ENCODE measurements at places on chromosomes 4 and X. TPM values are rescaled to one million over a fixed set of nuclear protein-coding genes. Genes with fewer than 3 reads are reported as not detected.

DNA sequence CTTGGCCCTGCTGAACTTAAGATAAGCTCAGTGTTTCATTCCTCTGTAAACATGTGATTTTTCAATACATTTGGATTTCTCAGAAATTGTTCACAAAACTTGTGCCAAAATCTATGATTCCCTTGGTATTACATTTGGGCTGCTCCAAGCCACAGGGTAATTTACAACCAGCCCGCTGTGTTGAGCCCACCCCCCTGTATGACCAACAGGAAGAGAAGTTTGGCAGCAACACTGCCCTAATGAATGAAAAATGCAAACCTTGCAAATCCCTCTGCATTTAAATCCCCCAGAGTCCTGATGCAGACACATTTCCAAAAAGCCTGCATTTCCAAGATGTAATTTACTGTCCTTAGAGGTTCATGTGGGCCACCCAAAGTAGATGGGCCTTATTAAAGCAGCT lies 34.1 kb upstream of the GAB1 start:
- no peak for DNase-seq
- peaks cover 15% of the 10 kb centered on the region for H3K27me3 ChIP-seq
- no peak overlapping the region for H3K4me3 ChIP-seq
- H3K27ac ChIP-seq, result no peak overlapping the region
- H3K4me1 ChIP-seq, result no peaks in the 10 kb centered on the region

GRCh38 chrX:69305333-69306062 lies 140.2 kb upstream of the PJA1 start:
- peaks cover 23% of the 10 kb centered on the region for H3K27me3 ChIP-seq
- H3K4me1 ChIP-seq, result no peaks in the 10 kb centered on the region
- H3K36me3 ChIP-seq, result no peaks in the 10 kb centered on the region

Gene EDNRA
- polyA plus RNA-seq, result not detected

DNA sequence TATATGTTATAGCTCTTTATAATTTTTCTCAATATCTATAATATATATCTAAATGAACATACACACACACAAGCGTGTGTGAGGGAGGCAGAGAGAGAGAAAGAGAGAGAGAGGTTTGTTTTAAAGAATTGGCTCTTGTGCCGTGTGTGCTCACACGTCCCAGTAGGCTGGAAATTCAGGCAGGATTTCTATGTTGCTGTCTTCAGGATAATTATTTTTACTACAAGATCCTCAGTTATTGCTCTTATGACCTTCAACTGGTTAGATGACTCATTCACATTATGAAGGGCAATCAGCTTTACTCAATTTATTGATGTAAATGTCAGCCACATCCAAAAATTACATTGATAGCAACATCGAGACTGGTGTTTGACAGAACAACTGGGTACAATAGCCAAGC lies 1520.7 kb upstream of the PCDH7 start:
- no peaks in the 10 kb centered on the region for H3K27me3 ChIP-seq
- no peak for DNase-seq
- H3K27ac ChIP-seq, result no peak overlapping the region
- no peak overlapping the region for H3K4me3 ChIP-seq
- no peaks in the 10 kb centered on the region for H3K36me3 ChIP-seq

Gene UGT2B10
- not detected for polyA plus RNA-seq

DNA sequence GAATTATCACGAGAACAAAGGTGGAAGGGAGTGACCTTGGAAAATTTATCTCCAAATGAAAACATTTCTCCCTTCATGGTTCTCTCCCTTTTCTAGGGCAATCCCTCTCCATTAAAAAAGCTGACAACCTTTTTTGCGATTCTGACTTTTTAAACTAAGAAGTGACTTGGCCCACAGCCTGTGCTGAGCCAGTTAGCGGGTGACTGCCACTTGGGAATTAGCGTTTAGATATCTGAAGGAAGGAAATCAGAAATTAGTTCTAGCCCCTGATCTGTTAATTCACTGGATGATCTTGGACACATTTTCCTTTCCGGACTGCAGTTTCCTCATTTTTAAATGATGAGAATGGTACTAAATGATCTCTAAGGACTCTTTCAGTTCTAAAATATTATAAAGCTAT lies 245.0 kb downstream of the FBXO8 start:
- H3K27ac ChIP-seq, result no peak overlapping the region
- H3K36me3 ChIP-seq, result no peaks in the 10 kb centered on the region
- DNase-seq, result no peak
- no peaks in the 10 kb centered on the region for H3K4me1 ChIP-seq
- H3K27me3 ChIP-seq, result no peaks in the 10 kb centered on the region

- no peak overlapping the region for H3K4me3 ChIP-seq
- no peaks in the 10 kb centered on the region for H3K36me3 ChIP-seq
- no peak for DNase-seq
- no peak overlapping the region for H3K27ac ChIP-seq
Measured at GRCh38 chr4:751676-752075, 46.0 kb downstream of the PCGF3 start.

Gene PDGFRA
- polyA plus RNA-seq, result not detected

Gene NXF2
- not detected for polyA plus RNA-seq

DNA sequence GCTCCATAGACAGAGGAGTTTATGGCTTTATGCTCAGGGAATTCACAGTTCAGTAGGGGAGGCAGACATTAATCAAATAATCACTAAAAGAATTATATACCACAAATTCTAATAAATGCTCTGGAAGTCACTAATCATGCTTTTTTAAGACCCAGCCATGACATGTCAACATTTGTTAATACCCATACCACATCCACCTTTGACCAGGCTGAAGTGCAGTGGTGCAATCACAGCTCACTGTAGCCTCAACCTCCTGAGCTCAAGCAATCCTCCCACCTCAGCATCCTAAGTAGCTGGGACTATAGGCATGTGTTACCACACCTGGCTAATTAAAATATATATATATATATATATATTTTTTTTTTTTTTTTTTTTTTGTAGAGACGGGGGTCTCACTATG lies 12.8 kb upstream of the SCD5 start:
- no peak overlapping the region for H3K27ac ChIP-seq
- no peak overlapping the region for H3K4me3 ChIP-seq
- H3K36me3 ChIP-seq, result no peaks in the 10 kb centered on the region
- no peak for DNase-seq

DNA sequence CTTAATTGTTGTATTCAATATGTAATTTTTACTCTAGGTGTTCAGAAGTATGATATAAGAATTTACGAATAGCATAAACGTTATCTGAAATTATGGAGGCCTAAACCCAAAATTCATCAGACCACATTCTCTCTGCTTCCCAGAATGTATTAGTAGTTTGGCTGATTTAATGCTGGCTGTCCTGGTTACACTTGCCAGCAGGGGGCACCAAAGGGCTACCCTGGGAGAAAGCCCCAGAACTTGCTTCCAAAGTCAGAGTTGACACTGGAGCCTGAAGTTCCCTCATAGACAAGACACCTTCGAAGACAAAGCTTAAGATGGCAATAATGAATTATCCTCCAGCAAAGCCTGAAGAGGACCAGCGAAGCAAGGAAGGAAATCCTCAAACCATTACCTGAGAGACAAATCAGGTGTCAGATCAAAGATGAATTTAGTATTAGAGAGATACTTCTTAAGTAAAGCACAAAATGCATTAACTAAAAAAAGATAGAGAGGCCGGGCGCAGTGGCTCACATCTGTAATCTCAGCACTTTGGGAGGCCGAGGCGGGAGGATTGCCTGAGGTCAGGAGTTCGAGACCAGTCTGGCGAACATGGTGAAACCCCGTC lies 11.3 kb upstream of the ANOS1 start:
- H3K27me3 ChIP-seq, result no peaks in the 10 kb centered on the region
- no peaks in the 10 kb centered on the region for H3K4me1 ChIP-seq
- H3K36me3 ChIP-seq, result no peaks in the 10 kb centered on the region
- H3K27ac ChIP-seq, result peak overlapping the region; percentile 59
- no peak overlapping the region for H3K4me3 ChIP-seq

Gene ZBED1
- 52.4 TPM for polyA plus RNA-seq

Gene INPP4B
- 0.13 TPM for polyA plus RNA-seq

GRCh38 chrX:42955349-42955748 lies 177.4 kb upstream of the PPP1R2C start:
- no peaks in the 10 kb centered on the region for H3K27me3 ChIP-seq
- peak overlapping the region; percentile 77 for H3K4me3 ChIP-seq
- H3K4me1 ChIP-seq, result peaks cover 7% of the 10 kb centered on the region
- peak; percentile 41 for DNase-seq

Gene SSX5
- polyA plus RNA-seq, result not detected

Gene ANKRD50
- polyA plus RNA-seq, result 0.16 TPM

Gene MEPE
- not detected for polyA plus RNA-seq

Gene HTATSF1
- polyA plus RNA-seq, result 35.3 TPM

Gene DCHS2
- 0.08 TPM for polyA plus RNA-seq

DNA sequence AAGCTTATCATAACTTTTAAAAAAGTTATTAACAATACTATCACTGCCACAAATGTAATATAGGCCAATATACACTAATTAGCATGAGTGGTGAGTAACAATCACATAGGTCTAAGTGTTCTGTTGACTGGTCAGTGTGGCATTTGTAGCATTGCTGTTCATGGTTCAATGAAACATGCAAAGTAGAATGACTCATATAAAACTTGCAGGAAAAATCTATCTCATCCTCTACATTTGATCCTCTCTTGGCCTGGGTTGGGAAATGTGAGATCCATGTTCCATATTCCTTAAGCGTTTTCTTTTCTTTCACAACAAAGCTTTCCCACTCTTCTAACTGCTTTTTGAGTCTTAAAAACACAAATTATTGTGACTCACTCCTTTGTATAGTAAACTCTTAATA lies 1418.7 kb downstream of the FSTL5 start:
- H3K36me3 ChIP-seq, result no peaks in the 10 kb centered on the region
- H3K4me3 ChIP-seq, result no peak overlapping the region

DNA sequence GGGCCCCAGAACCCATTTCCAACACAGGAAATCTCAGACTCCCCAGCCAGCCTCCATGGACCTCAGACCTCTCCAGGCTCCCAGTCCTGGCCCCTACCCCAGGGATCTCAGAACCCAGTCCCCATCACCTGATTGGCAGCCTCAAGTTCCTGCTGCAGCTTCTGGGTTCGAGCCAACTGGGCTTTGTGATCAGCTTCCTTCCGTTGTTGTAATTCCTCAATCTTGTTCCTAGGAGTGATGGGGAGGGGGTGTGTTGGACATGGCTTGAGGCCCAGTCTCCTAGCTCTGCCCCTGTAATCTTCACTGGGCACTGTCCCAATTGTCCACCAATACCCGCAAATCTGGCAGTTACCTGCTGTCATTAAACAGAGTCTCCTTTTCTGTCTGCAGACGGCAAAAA lies 12.6 kb downstream of the GRIPAP1 start:
- peak overlapping the region; percentile 50 for H3K27ac ChIP-seq
- H3K4me3 ChIP-seq, result no peak overlapping the region
- H3K27me3 ChIP-seq, result no peaks in the 10 kb centered on the region
- peaks cover 5% of the 10 kb centered on the region for H3K4me1 ChIP-seq
- H3K36me3 ChIP-seq, result no peaks in the 10 kb centered on the region

DNA sequence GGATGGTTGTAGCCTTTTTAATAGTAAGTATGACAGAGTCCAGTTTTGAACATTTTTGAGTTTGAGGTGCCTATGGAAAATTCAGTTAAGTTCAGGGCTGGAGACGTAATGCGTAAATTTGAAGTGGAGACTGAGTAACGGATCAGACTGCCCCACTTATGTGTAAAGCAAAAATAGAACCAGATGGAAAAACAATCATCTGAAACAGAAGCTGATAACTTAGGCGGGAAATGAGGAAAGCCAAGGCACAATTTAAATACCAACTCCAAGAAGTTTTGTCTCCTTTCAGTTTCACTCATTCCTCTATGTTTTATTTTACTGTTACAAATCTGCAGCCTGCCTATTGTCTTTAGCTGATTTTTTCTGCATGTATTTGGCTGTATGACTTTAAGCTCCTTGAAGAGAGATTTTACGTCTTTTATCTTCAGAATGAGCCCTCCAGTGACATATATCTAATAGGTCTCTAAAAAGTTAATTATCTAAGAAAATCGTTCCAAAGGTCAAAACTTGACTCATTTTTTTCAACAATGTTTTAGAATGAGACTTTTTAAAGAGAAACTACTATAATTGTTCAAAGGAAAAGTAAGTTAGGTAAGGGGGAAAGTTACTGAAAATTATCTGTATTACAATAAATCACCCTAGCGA lies 1.1 kb downstream of the SGCB start:
- peak overlapping the region; percentile 83 for H3K4me3 ChIP-seq
- DNase-seq, result no peak
- H3K27me3 ChIP-seq, result peaks cover 18% of the 10 kb centered on the region
- no peak overlapping the region for H3K27ac ChIP-seq

Measured in naive B cell (primary cell).